Stimulated activated CD8-positive, alpha-beta memory T cell treated with anti-CD3 and anti-CD28 coated beads, Interleukin-12 subunit alpha, Interleukin-12 subunit beta, amount 100 ng/mL, for 4 hours (primary cell): ENCODE measurements at places on chromosomes 2 and 18.
A peak's percentile ranks its signal among the peaks of the same experiment; 100 is the strongest.

GRCh38 chr2:234462218-234462992 lies 34.5 kb downstream of the ARL4C start:
- no peak for DNase-seq

DNA sequence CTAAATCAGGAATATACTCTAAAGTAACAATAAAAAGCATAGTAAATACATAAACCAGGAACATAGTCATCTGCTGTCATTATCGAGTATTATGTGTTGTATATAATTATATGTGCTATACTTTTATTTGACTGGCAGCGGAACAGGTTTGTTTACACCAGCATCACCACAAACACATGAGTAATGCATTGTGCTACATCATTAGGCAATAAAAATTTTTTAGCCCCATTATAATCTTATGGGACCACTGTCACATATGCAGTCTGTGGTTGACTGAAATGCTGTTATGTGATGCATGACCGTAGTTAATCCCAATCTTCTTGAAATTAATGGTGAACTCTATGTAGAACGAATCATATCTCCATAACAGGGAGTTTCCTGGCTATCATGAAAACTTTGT lies 136.7 kb upstream of the ZFP36L2 start:
- no peak for DNase-seq

- peak; percentile 72 for DNase-seq
Measured at GRCh38 chr2:9474361-9475057, at the start of gene IAH1. IAH1 (plus strand) TSS chr2:9474551; CDS start chr2:9474567, 16 bp downstream.

DNA sequence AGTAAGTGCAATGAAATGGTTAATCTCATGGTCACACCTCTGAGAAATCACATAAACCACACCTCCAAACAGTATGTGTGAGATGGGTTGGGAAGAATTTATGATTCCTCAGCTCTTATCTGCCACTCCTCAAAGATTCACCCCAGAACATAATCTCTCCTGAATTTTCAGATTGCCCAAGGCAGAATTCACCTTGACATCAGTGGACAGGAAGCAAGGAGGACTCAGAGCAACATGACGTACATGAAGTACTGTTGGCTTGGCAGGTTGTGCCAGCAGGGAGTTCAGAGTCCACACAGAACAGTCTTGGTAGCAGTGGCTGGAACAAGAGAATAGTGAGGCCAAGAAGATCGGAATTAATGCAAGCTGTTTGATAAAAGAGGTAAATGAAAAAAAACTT lies 31.7 kb upstream of the CYBRD1 start:
- DNase-seq: no peak

GRCh38 chr2:74576211-74576862 lies 21.8 kb downstream of the DOK1 start:
- DNase-seq: no peak

- no peak for DNase-seq
Measured at GRCh38 chr2:230043461-230043860, 25.3 kb downstream of the SLC16A14 start.

DNA sequence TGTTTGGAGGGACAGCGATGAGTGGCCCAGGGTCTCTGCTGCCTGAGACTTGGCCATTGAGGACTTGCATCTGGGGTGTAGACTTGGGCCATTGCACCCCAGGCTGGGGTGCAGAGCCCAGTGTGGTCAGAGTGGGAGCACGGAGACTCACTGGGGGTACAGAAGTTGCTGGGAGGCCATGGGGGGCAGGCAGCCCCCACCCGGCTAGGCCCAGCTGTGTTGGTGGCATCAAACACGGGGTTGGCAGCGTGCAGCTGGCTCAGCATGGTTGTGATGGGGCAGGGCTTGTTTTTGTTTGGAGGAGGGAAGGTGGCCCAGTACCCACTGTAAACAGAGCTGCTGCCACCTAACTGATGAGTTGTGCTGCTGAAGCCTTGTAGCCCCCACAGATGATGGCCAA lies 42.1 kb downstream of the GLI2 start:
- no peak for DNase-seq

- DNase-seq: no peak
Measured at GRCh38 chr2:225171350-225171749, 129.1 kb upstream of the DOCK10 start.

DNA sequence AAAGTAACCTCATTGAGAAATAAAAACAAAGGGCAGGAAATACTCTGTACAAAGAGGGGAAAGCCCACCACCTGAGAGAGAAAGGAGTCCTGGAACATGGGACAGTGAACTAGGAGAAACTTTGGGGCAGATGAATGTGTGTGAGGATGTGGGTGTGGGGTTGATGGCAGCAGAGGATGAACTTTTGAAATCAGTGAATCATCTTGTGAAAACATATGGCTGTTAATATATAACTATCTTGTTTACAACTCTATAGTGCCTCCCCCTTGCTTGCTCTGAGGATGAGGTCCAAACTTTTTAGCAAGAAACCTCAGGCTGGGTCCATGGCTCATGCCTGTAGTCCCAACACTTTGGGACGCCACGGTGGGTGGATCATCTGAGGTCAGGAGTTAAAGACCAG lies 171.8 kb upstream of the LHCGR start:
- DNase-seq: no peak
